ENCODE measurements at places on chromosomes 7 and 10.

DNA sequence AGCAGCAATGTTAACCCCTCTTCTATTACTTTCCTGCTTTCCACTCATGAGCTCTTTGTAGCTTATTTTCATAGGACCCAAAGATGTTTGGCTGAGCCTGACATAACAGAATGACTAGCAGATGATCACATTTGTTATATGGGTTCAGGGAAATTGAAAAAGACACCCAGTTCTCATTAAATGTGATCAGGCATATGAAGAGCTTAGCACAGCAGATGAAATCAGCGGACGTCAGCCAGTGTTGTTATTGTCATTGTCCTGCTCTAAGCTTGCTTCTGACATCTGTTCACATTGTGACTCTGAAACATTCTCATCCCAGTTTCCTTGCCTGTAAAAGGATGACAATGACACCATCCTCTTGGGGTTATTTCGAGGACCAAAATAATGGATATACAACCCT is 43.5 kb downstream of the FAM241B start:
- no peak for DNase-seq

GRCh38 chr10:34193931-34194626 is 621.0 kb downstream of the PARD3 start:
- no peak for DNase-seq

DNA sequence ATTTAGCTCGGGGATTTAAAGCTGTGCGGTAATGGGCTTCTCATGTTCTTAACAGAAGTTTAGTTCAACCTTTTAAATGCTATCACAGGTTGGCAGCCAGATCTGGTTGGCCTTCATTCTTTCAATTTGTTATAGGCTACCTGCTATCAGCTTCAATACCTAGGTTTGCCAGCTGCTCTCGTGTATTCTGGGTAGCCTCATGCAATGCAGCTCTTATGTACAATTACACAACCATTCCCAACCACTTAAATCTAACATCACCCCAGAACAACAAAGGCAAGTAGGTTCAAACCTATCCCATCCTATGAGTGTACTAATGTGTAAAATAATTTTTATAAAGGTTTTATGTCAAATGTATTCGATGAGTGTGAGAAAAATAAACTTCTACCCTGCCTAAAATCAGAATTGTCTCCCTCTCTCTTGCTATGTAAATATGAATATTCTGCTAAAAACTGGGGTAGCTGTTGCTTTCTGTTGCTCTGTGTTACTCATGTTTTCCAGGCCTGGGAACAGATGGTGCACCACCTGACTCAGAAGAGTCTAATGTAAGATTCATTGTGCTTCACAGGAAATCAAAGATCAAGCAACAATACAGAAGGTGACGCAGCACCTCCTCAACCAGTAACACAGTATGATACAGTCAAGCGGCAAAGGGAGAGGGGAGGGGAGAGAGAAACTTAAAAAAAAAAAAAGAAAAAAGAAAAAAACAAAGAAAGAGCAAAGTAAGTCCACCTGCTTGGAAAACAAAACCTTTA is 188.6 kb downstream of the ETV1 start:
- no peak for DNase-seq

- no peak for DNase-seq
Observed at GRCh38 chr10:9733766-9734165, 1283.9 kb upstream of the CELF2 start.

GRCh38 chr10:1579141-1579491 is 158.2 kb downstream of the ADARB2 start:
- no peak for DNase-seq

DNA sequence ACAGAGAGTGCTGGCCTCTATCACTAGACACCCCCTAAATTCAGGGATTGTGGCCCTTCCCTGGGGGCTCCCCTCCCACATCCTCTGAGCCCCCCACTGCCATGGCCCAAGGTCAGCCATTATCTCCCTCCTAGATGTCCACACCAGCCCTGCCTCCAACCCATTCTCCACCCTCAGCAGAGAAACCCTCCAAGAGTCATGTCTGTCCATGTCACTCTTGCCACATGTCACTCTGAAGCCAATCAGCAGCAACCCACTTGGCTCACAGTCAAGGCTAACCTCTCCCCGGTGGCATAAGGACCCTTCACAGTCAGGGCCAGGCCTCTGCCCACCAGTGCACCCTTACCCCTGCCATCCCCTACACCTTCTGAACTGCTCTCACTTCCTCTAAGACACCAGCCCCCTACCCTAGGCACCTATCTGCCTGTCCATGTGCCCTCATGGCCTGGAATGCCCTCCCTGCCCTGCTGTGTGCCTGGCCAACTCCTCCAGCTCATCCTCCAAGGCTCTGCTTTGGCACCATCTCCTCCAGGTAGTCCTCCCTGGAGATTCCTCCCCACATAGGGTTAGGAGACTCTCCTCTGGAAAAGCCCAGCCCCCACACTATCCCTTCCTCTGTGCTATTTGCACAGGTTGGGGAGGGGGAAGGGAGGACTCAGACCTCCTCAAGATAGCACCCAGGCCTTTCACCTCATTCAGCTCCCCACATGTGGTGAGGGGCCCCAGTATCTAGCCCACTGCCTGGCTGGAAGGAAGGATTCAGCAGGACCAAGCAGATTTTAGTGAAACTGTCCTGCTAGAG is 83.7 kb downstream of the GRID1 start:
- peak; percentile 49 for DNase-seq

DNA sequence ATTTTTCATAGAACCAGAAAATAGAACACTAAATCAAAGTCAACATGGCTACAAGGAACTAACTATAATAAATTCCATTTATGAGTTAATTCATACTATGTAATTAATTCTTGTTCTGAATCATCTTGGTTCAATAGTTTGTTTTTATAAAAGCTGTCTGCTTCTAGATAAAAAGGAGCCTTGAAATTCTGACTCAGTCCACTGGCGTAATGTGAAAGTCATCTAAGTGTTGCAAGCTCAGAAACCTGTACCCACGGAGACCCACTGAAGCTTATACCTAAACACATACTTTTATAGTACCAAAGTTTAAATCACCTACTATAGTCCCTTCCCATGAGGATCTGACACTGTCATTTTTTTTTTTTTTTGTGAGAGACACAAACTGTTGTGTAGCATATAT is 489.4 kb downstream of the SEMA3D start:
- no peak for DNase-seq

DNA sequence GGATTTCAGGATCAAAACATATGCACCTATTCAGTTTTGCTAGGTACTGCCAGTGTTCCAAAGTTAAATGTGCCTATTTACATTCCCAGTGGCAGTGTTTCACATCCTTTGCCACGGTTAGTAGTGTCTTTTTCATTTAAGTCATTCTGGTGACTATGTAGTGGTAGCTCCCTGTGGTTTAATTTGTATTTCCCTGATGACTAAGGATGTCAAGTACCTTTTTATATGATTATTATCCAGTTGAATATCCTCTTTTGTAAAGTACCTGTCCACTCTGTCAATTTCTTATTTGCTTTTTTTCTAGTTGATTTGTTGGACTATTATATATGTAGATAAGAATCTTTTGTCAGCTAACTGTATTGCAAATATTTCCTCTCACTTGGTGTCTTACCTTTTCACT is 45.1 kb downstream of the TMEM60 start:
- DNase-seq, result no peak

Data from activated effector memory CD4-positive, alpha-beta T cell treated with anti-CD3 and anti-CD28 coated beads, Interleukin-2, amount 50 U/mL, for 16 hours (primary cell).